ENCODE measurements at places on chromosomes 1 and 21.

DNA sequence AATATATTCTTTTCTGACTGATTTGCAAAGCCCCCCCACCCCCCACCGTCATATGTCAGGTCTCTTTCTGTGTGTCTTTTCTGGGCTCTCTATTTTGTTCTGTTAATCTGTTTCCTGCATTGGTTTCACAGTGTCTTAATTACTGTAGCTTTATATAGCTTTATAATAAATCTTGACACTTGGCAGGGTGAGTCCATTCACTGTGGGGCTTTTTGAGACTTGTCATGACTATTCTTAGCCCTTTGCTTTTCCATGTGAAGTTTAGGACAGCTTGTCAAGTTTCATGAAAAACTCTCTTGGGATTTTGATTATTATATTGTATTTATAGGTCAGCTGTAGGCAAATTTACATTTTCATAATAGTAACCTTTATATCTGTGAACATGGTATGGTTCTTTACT is 50.4 kb downstream of the MIGA1 start:
- no peak for DNase-seq

DNA sequence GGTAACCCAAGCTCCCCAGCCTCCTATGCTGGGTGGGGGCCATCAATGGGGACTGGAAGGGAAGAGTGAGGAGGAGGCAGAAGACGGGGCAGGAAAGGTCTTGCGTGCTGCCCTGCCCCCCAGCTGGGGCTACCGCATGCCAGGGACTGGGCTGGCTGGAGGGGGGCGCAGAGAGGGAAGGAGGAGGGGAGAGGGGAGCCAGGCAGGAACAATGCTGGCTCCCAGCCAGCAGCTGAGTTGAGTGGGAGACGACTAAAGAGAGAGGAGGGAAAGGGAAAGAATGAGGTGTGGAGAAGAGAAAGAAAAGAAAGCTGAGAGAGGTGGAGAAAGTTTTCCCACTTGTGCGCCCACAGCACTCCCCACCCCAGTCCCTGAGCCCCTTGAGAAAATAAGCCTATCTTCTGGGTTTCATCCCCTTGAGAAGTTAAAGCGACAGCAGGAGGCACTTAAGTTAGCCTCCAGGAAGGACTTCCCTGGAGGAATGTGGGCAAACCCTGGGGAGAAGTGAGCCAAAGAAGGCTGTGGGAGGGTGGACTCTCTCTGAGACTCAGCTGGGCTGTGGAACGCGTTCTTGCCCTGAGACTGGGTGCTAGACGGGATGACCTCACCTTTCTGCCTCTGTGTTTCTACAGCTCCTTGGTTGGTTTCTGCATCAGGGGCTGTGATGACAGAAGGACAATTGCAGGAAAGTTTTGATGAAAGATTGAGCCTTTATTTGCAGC is 12.9 kb upstream of the NES start:
- DNase-seq, result no peak

- no peak for DNase-seq
These were observed 3.0 kb upstream of the MDM4 start for GRCh38 chr1:204513117-204513716.

GRCh38 chr1:116290085-116290705 is 82.8 kb upstream of the ATP1A1 start:
- peak; percentile 12 for DNase-seq

GRCh38 chr1:54215523-54215922 is 15.6 kb downstream of the MRPL37 start:
- no peak for DNase-seq

- no peak for DNase-seq
These were observed 254.3 kb downstream of the LTN1 start for GRCh38 chr21:28738420-28738704.

DNA sequence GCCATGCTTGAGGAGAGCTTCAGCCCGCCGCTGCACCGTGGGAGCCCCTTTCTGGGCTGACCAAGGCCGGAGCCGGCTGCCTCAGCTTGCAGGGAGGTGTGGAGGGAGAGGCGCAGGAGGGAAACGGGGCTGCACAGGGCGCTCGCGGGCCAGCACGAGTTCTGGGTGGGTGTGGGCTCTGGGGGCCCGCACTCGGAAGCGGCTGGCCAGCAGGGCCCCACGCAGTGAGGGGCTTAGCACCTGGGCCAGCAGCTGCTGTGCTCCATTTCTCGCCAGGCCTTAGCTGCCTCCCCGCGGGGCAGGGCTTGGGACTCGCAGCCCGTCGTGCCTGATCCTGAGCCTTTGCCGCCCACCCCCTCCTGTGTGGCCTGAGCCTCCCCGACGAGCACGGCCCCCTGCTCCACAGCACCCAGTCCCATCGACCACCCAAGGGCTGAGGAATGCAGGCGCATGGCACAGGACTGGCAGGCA is 1554.0 kb downstream of the KCNT2 start:
- DNase-seq, result no peak

- DNase-seq, result no peak
These were observed 30.0 kb upstream of the LRRC8C start for GRCh38 chr1:89602871-89603404.

- DNase-seq, result no peak
These were observed 100.4 kb downstream of the MRPL37 start for GRCh38 chr1:54300401-54300800.

DNA sequence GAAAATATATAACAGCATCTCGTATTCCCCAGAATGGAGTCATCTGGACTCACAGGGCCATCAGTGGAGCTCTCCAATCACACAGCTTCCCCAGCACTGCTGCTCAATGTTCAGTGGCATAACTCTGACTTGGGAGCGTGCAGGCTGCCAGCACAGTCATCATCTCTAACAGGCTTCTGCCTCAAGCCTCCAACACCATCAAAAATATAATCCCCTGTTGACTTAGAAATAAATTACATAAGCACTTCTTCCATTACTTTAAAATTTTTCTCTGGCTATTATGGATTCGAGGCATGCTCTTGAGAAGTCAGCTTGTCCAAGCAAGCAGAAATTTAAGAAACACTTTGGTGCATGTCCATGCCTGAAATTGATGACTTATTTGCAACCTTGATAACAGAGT is 6.2 kb downstream of the DUSP23 start:
- DNase-seq, result no peak

DNA sequence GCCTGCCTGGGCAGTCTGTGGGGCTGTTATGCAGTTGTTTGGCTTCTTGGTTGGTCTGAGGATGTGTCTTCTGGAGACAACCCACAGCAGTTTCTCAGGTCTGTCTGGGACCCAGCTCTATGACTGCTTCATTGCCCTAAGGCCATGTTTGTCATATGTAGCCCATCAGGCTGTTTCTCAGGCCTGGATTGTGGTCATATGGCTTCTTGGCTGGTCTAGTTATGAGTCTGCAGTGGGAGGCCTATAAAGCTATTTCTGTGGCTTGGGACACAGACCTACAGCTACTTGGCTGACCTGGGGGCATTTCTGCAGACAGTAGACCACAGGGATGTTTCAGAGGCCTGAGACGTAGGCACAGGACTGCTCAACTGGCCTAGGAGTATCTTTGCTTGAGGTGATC is 41.5 kb downstream of the CHIA start:
- DNase-seq, result no peak

GRCh38 chr21:44847261-44848056 is 26.0 kb downstream of the PTTG1IP start:
- no peak for DNase-seq

DNA sequence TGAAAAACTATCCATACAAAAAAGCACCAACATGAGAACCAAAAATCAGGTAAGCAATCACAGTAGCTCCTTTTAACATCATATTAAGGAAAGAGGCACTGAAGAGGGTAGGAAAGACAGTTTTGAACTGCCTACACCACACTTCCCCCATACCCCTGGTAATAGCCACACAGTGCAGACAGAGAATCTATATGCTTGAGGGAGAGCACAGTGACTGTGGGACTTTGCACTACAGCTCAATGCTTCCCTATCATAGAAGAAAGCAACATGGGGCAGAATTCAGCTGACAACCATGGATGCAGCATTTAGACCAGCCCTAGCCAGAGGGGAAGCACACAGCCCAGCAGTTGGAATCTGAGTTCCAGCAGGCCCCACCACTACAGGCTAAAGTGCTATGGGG is 7.9 kb upstream of the TEX50 start:
- no peak for DNase-seq

DNA sequence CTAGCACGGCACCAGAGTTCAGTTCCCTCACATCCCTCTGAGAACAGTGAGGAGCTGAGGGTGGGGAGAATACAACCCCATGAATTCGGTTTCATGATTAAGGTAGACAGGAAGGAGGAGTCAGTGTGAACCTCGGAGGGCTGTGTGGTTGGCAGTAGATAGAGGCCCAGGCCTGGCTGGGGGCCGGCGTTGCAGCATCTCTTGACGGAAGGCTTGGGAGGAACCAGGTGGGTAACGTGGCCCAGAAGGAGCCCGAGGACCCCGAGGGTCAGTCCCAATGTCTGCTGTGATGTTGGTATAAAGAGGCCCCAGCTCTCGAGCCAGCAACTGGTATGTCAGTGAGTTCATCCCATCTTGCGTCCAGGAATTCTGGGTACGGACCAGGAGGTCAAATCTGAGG is 5.5 kb downstream of the PPOX start:
- DNase-seq, result no peak

- no peak for DNase-seq
These were observed 13.0 kb downstream of the IFI6 start for GRCh38 chr1:27658951-27659496.

All from LoVo (cell line).